ENCODE measurements at places on chromosomes 6 and 20.

DNA sequence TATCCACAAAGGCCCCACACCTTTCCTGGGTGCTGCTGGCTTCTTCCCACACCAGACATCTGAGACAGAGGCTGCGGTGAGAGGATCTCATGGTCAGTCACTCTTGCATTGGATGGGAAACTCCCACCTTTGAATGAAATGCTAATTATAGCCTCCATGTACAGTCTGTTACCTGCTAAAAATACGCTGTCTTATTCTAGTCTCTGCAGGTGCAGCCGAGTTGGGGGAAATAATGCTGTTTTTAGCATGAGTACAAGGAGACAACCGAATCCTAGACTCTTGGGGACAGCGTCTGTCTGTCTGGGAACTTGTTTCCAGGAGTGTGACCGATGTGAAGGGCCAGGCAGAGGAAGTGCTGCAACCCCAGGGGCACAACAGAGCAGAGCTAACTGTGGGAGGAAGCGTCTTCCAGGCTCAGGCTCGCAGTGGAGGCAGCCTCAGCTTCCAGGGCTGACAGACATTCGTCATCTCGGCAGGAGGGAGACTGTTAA, 286.2 kb downstream of the PREX1 start:
- no peak for DNase-seq

DNA sequence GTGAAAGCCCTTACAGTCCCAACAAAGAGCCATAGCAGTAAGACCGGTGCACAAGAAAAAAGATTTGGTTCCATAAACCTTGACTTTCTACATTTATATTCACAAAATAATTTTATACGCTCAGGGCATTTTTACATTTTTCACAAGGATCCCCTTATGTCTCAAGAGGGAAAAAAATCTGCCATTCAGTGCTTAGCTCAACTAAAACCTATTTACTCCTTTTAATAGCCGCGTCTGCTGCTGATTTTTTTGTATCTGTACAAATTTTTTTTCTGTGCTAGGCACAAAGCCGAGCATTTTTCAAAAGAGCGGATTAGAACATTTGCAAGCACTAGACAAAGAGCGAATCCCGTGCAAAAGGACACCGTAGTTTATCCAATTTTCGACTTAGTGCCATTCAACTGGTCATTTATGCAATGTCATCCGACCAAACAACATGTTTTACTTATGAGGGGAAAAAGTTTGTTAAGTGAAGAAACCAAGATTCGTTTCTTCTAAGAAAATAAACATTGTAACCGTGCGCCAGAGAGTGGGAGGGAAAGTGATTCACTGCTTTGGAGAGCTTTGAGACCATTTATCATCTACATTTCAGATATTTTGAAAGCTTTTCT, 3.7 kb downstream of the TFAP2D start:
- no peak for DNase-seq

- no peak for DNase-seq
Observed at GRCh38 chr6:159935065-159935464, 33.8 kb upstream of the IGF2R start.

DNA sequence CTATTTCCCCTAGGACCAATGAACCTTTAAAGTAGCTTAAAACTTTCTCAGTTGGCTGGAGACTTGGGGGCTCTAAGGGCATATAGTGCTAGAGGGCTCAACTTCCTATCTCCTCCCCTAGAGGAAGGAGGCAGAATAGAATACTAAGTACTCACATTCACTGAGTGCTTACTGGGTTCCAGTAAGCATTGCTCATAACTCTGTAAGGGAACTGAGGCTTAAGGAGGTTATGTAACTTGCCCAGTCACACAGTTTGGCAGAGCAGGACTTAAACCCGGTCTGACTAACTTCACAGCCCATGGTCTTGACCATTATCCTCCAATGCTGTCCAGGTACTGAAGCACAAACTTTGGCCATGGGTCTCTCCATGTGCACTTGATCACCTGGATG, 12.5 kb downstream of the SESN1 start:
- no peak for DNase-seq

DNA sequence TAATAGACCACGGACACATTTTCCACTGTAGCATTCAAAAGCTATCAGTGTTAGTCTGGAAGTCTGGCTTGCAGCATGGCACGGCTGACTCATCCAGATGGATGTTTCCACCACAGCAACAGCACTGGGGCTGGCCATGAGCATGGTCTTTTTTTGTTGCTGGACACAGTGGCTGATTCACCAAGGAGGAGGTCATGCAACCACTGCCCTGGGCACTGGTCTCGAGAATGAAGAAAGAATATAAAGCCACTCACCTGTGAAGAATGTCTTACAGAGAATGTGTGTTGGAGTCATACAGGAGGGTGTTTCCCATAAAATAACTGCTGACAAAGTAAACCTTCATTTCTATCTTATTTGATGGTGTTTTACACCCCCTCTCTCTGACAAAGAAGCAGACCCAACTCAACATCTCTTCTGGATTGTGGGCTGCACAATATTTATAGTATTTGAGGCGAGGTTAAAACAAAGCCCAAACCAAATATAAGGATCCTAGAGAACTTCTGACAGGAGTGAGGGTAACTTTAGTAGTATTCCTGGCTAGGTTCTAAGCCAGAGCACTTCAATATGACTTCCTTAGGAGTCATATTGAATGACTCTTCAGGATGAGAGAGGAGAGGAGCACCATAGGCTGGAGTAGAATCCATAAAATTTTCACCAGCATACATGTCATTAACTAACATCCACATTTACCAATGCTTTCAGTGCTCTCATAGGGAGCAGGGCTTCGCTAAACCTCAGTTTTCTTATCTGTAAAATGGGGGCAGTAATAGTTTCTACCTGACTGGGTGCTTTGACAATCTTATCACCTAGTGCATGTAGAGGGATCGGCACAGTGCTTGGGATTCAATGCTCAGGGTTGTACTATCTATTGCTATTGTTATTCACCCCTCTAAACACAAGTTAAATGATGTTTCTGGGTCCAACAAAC, 121.4 kb downstream of the KIF13A start:
- DNase-seq = no peak

DNA sequence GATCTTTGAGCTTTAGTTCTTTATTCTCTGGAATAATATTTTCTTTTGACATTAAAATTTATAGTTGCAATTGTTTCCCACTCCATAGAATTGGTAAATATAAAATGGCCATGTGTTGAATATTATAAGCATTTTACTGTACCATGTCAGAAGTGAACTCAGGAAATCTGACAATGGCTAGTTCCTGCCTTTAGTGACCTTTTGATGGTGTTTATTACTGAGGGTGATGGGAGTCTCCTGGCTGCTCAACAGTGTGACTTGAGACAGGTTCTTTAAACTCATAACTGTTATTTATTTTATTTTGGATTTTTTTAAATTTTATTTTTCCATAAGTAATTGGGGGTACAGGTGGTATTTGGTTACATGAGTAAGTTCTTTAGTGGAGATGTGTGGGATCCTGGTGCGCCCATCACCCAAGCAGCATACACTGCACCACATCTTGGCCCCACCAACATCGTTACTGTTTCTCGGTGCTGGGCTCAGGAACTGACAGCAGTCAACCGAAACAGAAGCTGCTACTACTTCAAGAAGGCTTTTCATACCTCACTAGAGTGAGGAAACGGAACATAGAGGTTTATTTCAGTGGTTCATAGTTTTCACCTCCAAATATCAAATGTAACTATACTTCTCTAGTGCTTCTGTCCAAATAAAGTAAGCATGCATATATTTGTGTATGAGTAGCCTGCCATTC, 90.4 kb downstream of the PLEKHG1 start:
- DNase-seq = no peak

- no peak for DNase-seq
Observed at GRCh38 chr20:60102665-60103210, 144.5 kb downstream of the CDH26 start.
